ENCODE measurements at places on chromosomes 3 and 15. TPM values are rescaled to one million over a fixed set of nuclear protein-coding genes. Genes with fewer than 3 reads are reported as not detected.
A peak's percentile ranks its signal among the peaks of the same experiment; 100 is the strongest.

- H3K27ac ChIP-seq, result no peak overlapping the region
- H3K4me1 ChIP-seq, result no peaks in the 10 kb centered on the region
- DNase-seq, result no peak
- H3K27me3 ChIP-seq, result no peaks in the 10 kb centered on the region
- no peak overlapping the region for H3K4me3 ChIP-seq
Observed at GRCh38 chr15:92968926-92969651, 69.0 kb downstream of the CHD2 start.

- H3K4me1 ChIP-seq, result peaks cover 25% of the 10 kb centered on the region
- no peak for DNase-seq
- peaks cover 4% of the 10 kb centered on the region for H3K36me3 ChIP-seq
- peak overlapping the region; percentile 36 for H3K4me3 ChIP-seq
- peak overlapping the region; percentile 57 for H3K27ac ChIP-seq
- no peaks in the 10 kb centered on the region for H3K27me3 ChIP-seq
Observed at GRCh38 chr3:196273655-196274054, 13.9 kb downstream of the PCYT1A start.

GRCh38 chr15:85419161-85419560 is 38.8 kb downstream of the AKAP13 start:
- H3K4me1 ChIP-seq, result peaks cover 45% of the 10 kb centered on the region
- no peaks in the 10 kb centered on the region for H3K36me3 ChIP-seq
- no peaks in the 10 kb centered on the region for H3K27me3 ChIP-seq
- DNase-seq, result no peak

GRCh38 chr15:36797128-36797527 is 217.7 kb downstream of the CDIN1 start:
- no peak for DNase-seq
- no peaks in the 10 kb centered on the region for H3K36me3 ChIP-seq
- no peak overlapping the region for H3K27ac ChIP-seq
- no peak overlapping the region for H3K4me3 ChIP-seq

The GALNT15 gene
- total RNA-seq, result not detected

The NRROS gene
- total RNA-seq, result 15.6 TPM

The DIPK2A gene
- total RNA-seq, result 10.7 TPM

The GOLGA8T gene
- not detected for total RNA-seq
